T-helper 1 cell treated with Interleukin-12 subunit alpha and Interleukin-12 subunit beta and Interleukin-4 antibody, amounts not matched to agents 30 ng/mL and 1 ng/mL, for 36 hours (primary cell): ENCODE measurements at places on chromosomes 12 and 14. TPM values are rescaled to one million over a fixed set of nuclear protein-coding genes. Genes with fewer than 3 reads are reported as not detected.

MSRB3 gene
- total RNA-seq, result 0.05 and 0.15 TPM in 2 replicates

TAS2R10 gene
- total RNA-seq, result 0.34 and 0.39 TPM in 2 replicates

ASIC1 gene
- total RNA-seq, result 4.6 TPM in 2 replicates

ST8SIA1 gene
- total RNA-seq, result 0.86 and 0.95 TPM in 2 replicates

PRR4 gene
- 2.1 and 2.4 TPM in 2 replicates for total RNA-seq

SDSL gene
- total RNA-seq, result 1.3 and 2.4 TPM in 2 replicates

DCAF5 gene
- 45.7 and 49.5 TPM in 2 replicates for total RNA-seq

KIAA0586 gene
- total RNA-seq, result 23.4 and 26.9 TPM in 2 replicates

POTEM gene
- not detected in 2 replicates for total RNA-seq

PRB2 gene
- not detected in 2 replicates for total RNA-seq

MYF5 gene
- total RNA-seq, result not detected in 2 replicates

ZNF268 gene
- 19.7 and 22.3 TPM in 2 replicates for total RNA-seq

C12orf50 gene
- total RNA-seq, result 0.12 TPM in 1 of 2 replicates, not detected in the other

PRH2 gene
- total RNA-seq, result not detected in 2 replicates

MSI1 gene
- total RNA-seq, result not detected in 2 replicates

IFNG gene
- 560 and 566 TPM in 2 replicates for total RNA-seq

TNFRSF1A gene
- 56.4 and 60.2 TPM in 2 replicates for total RNA-seq

OTOGL gene
- not detected in 2 replicates for total RNA-seq

CLEC9A gene
- not detected in 2 replicates for total RNA-seq

CFAP54 gene
- 0.25 and 0.27 TPM in 2 replicates for total RNA-seq

PZP gene
- not detected in 2 replicates for total RNA-seq

HCAR2 gene
- 0.27 and 0.29 TPM in 2 replicates for total RNA-seq

PPP2R5E gene
- total RNA-seq, result 50.2 and 51.1 TPM in 2 replicates

ANHX gene
- total RNA-seq, result not detected in 2 replicates

MAP1LC3B2 gene
- total RNA-seq, result 1.2 and 2.3 TPM in 2 replicates

DAO gene
- not detected in 2 replicates for total RNA-seq

ENDOU gene
- total RNA-seq, result not detected in 2 replicates

PRPH gene
- total RNA-seq, result not detected in 2 replicates

KRT79 gene
- total RNA-seq, result not detected in 2 replicates

IFT43 gene
- 7.0 and 7.6 TPM in 2 replicates for total RNA-seq

CSRNP2 gene
- 21.8 and 23.1 TPM in 2 replicates for total RNA-seq
